PC-3 (cell line): ENCODE measurements at places on chromosomes 11 and 22. TPM values are rescaled to one million over a fixed set of nuclear protein-coding genes. Genes with fewer than 3 reads are reported as not detected.
A peak's percentile ranks its signal among the peaks of the same experiment; 100 is the strongest.

- peak; percentile 29 for DNase-seq
These were observed 16.8 kb downstream of the EXT2 start for GRCh38 chr11:44112091-44112821.

OR56A1 gene
- not detected in 2 replicates for total RNA-seq

FBLN1 gene
- total RNA-seq, result 13.4 and 17.4 TPM in 2 replicates

GRCh38 chr11:70324376-70325115, 54.1 kb downstream of the PPFIA1 start:
- DNase-seq, result no peak

DNA sequence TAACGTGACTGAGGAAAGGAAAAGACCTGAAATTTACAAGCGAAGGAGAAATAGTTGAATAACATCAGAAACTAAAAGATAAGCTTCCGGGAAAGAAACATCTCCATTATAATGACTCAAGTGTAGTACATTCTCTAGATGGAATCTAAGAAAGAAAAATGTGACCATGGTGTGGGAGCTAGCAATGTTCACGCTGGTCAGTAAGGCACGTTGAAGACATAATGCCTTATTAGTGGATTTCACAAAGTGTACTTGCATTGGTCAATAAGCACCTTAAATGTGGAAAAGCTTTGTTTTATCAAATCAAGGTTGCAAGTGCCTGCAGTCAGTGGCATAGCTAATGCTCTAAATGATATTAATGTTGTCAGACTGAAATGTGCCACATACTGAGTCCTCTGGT, 2.8 kb upstream of the LARGE1 start:
- no peak for DNase-seq

- DNase-seq, result no peak
These were observed 2.3 kb downstream of the QSER1 start for GRCh38 chr11:32894921-32895320.

RTL10 gene
- total RNA-seq, result 7.8 and 12.2 TPM in 2 replicates

DNA sequence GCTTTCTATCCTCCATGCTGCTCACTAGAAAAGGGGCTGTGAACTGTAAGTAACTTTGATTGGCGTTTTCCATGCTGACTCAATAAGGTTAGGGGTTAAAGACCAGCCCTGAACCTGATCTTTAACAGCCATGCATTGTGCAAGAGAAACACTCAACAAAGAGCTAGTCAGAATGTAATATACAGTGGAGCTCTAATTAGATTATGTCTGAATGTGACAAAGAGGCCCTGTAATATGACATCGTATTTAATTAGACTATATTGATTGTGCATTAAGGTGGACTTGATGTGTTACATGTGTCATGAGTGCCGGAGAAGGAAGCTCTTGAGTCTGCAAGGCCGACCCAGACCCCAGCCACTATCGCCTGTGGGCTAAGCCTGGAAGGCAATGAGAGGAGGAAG, 70.5 kb downstream of the PKNOX2 start:
- DNase-seq, result no peak

ST3GAL4 gene
- 126 and 148 TPM in 2 replicates for total RNA-seq
